ENCODE measurements at places on chromosomes 12 and 14.

- no peak for DNase-seq
Measured at GRCh38 chr12:4366090-4366489, 13.4 kb downstream of the FGF23 start.

- DNase-seq: no peak
Measured at GRCh38 chr12:122013791-122014590, 7.7 kb upstream of the BCL7A start.

GRCh38 chr12:90695415-90695814 lies 259.6 kb downstream of the CCER1 start:
- no peak for DNase-seq

DNA sequence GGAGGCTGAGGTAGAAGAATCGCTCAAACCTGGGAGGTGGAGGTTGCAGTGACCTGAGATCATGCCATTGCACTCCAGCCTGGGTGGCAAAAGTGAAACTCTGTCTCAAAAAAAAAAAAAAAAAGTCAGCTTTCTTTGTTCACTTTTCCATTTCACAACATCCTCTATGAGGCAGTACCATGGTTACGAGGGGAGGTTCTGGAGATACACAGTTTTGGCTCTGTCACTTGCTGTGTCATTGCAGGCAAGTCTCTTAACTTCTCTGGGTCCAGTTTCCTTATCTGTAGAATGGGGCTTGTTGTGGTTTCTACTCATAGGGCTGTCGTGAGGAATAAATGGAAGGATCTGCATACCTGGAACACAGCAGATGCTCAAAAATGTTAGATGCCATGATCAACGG lies 75.6 kb upstream of the SLC24A4 start:
- DNase-seq: no peak

DNA sequence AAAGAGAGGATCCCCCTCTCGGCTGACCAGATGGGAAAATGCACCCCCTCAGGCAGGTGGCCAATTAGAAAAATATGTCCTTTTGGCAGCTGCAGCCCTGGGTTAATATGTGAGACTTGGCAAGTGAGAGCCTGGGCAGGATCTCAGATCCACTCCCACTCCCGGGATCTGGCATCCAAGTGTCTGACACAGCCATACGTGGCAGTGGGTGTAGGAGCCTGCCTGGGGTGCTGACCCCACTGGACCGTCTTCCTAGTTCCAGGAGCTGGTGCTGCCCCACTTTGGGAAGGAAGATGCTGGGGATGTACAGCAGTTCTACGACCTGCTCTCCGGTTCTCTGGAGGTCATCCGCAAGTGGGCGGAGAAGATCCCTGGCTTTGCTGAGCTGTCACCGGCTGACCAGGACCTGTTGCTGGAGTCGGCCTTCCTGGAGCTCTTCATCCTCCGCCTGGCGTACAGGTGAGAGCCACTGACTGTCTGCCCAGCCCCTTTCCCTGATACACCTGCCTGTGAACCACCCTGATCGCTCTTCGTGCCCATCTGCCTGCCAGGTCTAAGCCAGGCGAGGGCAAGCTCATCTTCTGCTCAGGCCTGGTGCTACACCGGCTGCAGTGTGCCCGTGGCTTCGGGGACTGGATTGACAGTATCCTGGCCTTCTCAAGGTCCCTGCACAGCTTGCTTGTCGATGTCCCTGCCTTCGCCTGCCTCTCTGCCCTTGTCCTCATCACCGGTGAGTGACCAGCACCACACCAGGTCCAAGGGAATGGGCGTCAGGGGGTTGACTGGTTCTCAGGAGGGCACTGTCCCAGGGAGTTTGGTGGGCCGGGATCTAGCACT lies 5.8 kb downstream of the NR4A1 start:
- no peak for DNase-seq

DNA sequence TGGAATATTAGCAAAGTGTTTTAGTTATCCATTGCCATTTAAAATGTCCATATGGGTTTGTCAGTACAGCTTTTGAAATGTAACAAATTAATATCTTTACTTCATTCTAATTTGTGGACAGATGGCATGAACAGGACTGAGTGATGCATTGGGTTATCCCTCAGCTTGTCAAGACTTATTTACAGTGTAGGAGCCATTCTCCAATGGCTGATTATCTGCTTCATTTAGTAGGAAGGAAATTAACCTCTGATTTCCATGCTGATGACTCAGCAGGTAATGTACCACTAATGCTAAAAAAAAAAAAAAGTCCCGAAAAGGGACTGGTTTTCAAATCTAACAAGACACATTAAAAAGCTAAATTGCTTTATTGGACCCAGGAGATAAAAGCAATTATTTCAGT lies 1149.0 kb upstream of the USP15 start:
- DNase-seq: no peak

GRCh38 chr12:4450551-4451112 lies 5.0 kb upstream of the FGF6 start:
- DNase-seq: no peak

- DNase-seq: no peak
Measured at GRCh38 chr12:86683568-86684304, 427.5 kb upstream of the MGAT4C start.

GRCh38 chr12:125122668-125123067 lies 57.4 kb downstream of the AACS start:
- no peak for DNase-seq

DNA sequence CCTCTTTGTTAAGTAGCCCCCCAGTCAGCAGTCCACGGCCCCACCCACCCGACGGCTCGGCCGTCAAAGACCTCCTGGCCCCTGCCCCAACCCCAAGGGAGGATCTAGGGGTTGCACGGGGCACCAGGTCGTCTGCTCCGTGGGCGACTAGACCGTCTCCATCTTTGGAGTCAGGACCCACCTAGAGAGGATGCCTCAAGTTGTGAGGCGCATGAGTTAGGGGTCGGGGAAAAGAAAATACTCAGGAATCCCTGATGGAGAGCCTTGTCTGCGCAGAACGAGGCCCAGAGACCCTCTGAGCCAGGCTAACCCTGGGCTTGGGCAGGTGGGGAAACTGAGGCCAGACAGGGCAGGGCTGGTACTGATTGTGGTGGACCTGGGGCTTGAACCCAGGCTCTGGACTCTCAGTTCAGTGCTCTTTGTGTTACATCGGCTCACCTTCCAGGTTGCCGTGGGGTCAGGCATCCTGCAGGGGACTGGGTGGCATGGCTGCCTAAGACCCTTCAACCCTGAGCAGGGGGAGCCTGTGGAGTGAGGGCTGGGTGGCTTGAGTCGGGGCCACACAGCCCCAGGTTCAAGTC lies 839 bp downstream of the OTUB2 start:
- no peak for DNase-seq

DNA sequence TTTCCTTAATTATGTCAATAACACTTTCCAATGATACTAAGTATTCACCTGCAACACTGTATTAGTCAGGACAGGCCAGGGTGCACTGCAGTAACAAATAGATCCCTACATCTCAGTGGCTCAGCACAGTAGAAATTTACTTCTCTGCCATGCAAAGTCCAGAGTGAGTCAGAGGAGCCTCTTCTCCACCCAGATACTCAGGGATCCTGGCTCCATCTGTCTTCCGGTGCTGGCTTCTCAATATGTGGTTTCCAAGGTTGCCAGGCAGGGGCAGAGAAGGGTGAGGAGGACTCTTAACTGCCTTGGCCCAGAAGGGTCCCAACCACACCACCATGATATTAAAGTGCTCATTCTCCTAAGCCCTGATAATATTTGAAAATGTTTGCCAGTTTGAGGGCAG lies 47.8 kb downstream of the ADGRD1 start:
- no peak for DNase-seq

DNA sequence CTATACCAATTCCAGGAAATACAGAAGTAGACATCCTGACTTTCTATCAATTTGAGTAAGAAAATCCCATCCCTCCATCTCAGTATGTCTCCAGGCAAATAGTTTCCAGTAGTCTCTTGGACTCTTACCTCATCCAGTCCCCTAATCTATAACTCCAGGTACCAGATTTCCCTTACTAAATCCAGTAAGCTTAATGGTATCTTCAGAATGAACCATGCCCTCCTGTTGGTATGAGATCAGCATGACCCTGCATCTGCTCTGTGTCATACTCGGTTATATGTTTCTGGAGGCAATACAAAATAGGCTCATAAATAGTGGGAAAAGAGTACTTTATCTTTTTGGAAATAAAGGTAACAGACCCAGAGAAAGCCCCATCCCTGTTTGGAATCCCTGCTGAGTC lies 18.4 kb downstream of the PIGH start:
- no peak for DNase-seq

GRCh38 chr14:70061108-70061507 lies 127.6 kb downstream of the SLC8A3 start:
- DNase-seq: no peak

DNA sequence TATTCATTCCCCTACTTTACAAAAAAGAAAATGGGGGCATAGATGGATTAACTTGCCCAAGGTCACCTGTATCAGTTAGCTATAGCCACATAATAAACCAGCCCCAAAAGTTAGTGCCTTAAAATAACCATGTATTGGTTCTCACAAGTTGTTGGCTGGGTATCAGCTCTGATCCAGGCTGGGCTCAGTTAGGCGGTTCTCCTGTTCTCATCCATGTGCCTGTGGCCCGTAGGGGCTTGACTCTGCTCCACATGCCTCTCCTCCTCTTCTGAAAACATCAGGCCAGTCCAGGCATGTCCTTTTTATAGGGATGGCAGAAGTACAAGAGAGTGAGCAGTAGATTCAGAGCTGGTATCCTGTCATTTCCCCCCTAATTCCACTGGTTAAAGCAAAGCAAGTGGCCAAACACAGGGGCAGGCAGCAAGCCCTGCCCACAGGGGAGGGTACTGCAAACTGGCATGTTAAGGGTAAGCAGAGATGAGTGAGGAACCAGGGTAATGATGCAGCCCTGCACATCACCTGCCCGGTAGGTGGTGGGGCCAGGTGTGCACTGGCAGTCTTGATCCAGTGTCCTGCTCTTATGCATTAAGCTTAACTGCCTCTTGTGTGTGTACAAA lies 47.9 kb upstream of the TUNAR start:
- no peak for DNase-seq

GRCh38 chr14:95098984-95099599 lies 58.2 kb downstream of the DICER1 start:
- peak; percentile 8 for DNase-seq

DNA sequence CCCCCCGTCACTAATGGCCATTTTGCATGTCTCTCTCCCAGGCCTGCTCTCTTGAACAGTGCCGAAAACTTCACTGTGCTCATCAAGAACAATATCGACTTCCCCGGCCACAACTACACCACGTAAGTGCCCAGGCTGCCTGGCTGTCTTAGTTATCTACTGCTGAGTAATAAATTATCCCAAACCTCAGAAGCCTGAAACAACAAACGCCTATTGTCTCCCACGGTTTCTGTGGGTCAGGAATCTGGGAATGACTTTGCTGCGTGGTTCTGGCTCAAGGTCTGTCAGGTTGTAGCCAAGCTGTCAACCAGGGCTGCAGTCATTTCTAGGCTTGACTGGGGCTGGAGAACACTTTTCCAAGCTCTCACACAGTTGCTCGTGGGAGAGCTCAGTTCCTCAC lies 32.6 kb downstream of the P2RX7 start:
- no peak for DNase-seq

DNA sequence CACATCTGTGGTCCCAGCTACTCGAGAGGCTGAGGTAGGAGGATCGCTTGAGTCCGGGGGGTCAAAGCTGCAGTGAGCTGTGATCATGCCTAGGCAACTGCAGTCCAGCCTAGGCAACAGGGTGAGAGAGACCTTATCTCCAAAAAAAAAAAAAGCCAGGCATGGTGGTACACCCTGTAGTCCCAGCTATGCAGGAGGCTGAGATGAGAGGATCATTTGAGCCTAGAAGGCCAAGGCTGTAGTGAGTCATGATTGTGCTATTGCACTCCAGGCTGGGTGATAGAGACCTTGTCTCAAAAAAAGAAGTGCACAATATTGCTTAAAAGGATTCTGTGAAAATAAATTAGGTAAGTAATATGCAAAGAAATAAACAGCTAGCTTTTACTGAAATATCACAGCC lies 17.0 kb downstream of the NAA25 start:
- DNase-seq: no peak

DNA sequence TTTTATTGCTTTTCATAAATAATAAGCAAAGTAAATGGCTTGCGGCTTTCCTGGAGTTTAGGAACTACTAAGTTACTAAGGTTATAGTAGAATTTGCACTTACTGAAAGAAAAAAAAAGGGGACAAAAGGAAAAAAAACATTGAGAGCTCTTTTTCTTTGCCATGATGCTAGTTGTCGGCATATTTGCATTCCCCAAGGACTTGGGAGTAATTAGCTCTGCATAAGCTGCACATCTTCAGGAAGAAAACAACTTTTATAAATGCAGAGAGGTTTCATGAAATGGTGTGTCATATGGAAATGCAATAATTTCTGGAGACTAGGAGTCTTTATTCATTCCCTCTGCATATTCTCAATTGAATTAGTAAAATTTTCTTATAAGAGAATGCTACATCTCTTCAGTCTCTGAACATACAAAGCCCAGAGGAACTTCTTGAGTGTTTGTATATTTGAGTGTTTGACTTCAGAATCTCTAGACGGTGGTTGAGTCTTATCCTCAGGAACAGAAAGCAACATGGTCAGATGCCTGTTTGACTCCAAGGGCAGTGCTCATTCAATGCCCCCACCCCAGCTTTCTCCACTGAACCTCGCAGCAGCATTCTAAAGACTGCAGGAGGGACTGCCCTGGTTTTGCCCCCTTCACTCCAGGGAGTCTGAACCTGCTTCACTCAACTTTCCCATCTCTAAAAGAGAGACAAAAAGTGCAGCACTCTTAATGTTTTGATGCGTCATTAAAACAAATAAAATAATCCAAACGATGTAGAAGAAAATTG lies 158.9 kb upstream of the EEA1 start:
- no peak for DNase-seq

DNA sequence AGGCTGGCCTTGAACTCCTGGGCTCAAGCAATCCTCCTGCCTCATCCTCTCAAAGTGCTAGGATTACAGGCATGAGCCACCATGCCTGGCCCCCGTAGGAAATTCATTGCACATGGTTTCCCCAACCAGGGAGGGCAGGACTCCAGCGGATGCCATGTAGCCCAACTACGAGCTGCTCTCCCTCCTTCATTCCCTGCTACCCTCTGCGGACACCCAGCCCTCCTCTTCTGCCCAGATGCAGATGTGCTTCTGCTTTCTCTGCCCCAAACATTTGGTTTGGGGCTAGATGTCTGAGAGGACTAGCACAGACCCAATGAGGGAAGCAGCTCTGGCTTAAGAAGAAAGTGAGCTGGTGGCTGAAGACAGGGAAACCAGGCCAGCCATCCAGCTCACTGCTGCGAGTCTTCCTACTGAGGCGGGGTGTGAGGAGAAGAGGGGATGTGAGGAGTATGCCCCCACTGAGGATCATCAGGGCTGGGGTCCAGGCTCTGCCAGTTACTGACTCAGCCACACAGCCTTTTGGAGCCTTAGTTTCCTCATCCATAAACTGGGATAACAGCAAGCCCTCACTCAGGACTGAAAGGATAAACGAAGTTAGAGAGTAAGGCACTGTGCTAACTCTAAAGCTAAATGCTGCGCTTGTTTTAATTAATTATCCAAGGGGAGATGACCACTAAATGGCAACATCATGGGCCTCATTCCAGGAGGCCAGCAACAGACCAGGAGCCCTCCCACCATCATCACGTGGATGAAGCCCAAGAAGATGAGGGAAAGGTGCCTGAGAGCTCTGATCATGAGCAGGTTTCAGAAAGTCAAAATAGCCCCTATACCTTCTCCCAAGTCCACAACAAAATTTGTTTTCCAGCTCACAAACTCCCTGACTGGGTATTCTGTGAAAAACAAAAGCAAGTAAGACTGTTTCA lies 10.9 kb downstream of the CTDSP2 start:
- DNase-seq: no peak

All from stimulated activated CD4-positive, alpha-beta T cell treated with anti-CD3 and anti-CD28 coated beads, Interleukin-12 subunit alpha, Interleukin-12 subunit beta, amount 100 ng/mL, for 4 hours (primary cell).